Neuronal stem cell (in vitro differentiated cells): ENCODE measurements at places on chromosomes 6 and 20.

- no peak for DNase-seq
Observed at GRCh38 chr6:8057263-8057662, 6.9 kb downstream of the BLOC1S5 start.

GRCh38 chr6:99967052-99967451, 27.0 kb downstream of the MCHR2 start:
- DNase-seq = no peak

DNA sequence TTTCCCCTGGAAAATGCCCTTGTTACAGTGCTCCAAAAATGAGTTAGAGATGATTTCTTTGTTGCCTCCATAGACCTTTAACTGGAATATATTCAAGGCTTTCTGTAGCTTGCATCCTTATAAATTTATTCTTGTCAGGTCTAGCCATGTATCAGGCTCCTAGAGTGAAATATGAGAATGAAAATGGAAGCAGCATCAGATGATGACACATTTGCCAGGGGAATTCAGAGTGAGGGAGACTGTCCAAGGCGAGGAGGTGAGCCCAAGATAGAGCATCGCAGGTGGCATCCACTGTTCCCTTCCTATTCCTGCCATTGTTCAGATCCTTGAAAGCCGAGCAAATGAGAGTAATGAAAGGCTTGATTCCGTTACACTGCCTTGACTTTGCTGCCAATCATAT, 386.8 kb downstream of the SAMD5 start:
- no peak for DNase-seq

DNA sequence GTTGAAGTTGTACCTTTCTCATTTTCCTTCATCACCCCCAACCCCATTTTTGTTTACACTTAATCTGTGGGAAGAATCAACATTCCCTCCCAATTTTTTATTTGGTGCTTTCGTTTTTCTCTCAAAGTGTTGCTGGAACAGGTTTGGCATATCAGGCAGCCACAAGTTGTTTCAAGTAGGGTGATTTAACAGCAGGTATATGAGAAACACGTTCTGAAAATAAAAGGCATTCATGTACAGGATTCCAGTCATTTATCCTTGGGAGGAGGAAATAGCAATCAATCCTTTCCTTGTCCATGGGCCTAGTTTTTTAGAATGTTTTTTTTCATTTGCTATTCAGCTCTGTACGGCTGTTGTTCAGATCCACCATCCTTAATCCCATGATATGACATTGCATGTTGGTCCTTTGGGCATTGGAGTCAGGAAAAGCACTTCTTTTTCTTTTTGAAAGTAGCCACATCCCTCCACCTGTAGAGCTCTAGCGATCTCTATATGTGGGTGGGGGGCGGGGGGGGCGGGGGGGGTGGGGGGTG, 120.2 kb downstream of the JARID2 start:
- DNase-seq = no peak

GRCh38 chr6:137894779-137895385, 27.8 kb downstream of the TNFAIP3 start:
- no peak for DNase-seq

GRCh38 chr20:19298652-19299051, 86.2 kb downstream of the SLC24A3 start:
- DNase-seq = no peak

GRCh38 chr20:62910217-62910766, 16.0 kb downstream of the DIDO1 start:
- DNase-seq = no peak

DNA sequence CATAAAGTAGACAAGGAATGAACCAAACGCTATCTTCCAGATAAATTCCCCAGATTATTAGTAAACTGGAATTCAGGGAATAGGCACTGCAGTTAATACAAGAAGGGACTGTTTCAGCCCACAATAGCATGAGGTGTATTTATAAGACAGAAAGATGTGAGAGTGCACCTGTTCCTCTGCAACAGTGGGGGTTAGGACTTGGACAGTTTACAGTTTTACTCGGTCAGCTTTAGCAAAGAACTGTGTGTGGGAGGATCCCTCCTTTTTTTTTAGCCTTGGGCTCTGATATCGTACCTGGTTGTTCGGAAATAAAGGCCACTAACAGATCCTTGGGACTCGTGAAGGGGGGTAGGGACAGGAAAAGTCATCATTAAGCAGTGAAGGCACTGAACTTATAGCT, 2.0 kb upstream of the MYLIP start:
- DNase-seq = no peak

- peak; percentile 66 for DNase-seq
Observed at GRCh38 chr20:33900521-33901131, 89.5 kb downstream of the CHMP4B start.

GRCh38 chr6:134675110-134676054, 274.5 kb downstream of the ALDH8A1 start:
- no peak for DNase-seq

GRCh38 chr6:142301651-142302391, at the start of gene ADGRG6:
Gene ADGRG6, plus strand, starts transcription at chr6:142302007. Its CDS starts 323 bp downstream, at chr6:142302330.
- DNase-seq = peak; percentile 57

DNA sequence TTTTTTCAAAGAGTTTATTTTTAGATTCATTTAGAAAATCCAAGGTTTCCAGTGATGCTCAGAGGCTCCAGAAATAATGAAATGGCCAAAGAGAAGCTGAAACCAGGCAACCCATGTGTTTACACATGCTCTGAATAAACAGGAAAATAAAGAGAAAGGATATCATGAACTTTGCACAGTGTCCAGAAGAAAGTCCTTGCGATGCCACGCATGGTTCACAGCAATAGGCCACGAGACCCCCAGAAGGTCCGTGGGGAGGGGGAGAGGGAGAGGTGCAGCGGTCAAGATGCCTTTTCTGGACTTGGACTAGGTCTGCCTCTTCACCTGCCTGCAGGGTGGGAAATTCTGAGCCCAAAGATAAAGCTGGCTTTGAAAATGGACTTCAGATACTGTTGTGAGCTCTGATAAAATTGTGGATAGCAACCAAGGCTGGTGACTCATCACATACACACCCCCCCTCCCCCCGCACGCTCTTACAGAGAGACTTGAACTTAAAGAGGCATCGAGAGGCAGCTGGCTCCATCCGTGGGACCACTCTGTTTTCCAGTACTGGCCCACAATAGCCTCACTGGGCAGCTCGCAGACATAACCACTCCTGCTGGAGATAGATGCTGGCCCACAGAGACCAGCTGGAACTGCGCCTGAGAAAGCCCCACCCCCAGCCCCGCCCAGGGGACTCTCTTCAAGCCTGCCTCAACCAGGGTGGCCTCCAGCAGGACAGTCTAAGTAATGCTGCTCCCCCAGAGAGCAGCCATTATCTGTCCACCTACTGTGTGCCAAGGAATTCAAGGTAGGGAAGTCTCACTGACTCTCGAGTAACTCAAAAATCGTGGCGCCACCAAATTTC, 21.2 kb upstream of the NFATC2 start:
- no peak for DNase-seq

- DNase-seq = no peak
Observed at GRCh38 chr20:46324960-46325703, 16.8 kb upstream of the CDH22 start.

GRCh38 chr20:58744836-58745235, 52.2 kb downstream of the NPEPL1 start:
- DNase-seq = no peak

- no peak for DNase-seq
Observed at GRCh38 chr6:31681135-31681671, 336 bp upstream of the LY6G5C start.

- DNase-seq = no peak
Observed at GRCh38 chr6:98498144-98498775, 336.1 kb upstream of the POU3F2 start.

GRCh38 chr6:161232010-161232409, 41.9 kb downstream of the AGPAT4 start:
- no peak for DNase-seq

DNA sequence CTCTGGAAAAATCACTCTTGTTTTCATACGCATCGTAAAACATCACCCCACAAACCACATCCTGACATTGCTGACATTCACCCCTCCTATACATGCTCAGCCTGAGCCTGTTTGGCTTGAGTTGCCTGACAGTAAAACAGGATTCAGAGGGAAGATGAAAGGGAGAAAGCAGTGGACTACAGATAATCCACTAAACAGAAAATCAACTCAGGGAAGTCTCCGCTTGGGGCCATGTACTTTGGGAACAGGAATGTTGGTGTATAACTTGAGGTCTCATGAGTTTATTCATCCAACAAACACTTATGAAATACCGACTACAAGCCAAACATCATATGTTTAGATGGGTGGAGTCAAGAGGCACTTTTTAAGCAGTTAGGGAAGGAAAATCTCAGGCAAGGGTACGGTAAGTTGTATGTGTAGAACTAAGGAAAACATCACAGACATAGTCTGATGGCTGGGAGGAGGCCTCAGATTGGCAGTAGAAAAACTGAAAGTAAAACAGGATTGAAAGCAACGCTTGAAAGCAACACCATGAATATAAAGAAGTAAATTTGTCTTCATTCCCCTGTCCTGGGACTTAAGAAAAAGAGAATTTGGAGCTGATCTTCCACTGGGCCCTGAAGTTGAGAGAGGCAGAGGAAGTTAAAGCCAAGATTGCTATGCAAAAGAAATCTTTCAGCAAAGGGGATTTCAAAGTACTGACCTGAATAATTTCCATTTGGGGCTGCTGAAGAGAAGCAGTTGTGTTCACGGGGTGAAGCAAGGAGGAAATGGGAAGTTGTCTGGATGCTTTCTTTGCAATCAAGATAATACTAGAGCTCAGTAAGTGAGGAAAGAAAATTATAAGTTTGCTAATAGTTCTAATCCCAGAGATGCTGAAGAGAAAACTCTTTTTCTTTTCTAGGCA, 28.8 kb downstream of the PDE7B start:
- no peak for DNase-seq

DNA sequence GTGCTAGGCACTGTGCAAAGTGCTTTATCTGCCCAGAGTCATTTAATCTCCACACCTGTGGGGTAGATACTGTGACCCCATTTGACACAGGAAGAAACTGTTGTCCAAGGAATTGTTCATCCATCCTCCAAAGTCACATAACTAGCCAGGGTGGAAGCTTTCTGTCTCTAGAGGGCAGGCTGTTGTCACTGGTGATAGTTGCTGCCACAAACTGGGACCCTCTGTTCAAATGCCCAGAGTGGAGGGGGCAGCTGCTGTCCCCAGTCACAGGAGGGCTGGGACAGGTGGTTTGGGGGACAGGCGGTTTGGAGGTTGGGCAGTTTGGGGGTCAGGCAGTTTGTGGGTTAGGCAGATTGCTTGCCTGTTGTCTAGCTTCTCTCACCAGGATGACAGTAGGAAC, 16.1 kb upstream of the TMEM242 start:
- DNase-seq = no peak

DNA sequence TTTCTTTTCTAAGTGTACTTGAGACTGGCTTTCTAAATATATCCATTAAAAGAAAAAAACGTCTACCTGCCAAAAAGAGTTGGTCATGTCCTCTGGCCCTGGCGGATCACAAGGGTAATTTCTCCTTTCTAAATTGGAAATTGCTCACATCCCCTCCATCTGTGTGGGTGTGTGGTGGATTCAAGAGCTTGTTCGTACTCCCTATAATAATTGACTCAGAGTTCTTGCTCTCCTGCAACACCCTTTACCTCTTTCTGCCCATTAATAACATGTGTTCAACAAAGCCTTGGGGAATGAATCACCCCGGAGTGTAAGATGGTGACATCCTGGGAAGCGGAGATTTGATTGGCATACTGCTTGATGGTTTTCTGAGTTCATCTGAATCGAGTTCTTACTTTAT, 263.8 kb downstream of the ALDH8A1 start:
- DNase-seq = no peak

DNA sequence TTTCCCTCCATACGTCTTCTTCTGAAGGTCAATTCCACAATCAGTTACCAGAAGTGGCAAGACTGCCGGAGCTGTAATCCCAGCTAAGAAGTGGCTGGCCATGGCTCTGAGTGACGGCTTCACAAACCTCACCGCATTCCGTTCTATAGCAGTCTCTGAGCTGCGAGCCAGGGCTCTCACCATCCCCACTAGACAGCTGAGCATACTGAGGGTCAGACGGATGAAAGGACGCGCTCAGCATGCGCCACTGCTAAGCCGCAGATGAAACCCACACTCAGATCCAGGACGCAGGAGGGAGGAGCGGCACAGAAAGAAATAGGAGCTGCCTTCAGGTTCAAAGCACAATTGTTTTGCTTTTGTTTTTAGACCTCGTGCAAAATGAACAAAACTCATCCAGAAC, 97.9 kb downstream of the ANKRD60 start:
- peak; percentile 20 for DNase-seq

DNA sequence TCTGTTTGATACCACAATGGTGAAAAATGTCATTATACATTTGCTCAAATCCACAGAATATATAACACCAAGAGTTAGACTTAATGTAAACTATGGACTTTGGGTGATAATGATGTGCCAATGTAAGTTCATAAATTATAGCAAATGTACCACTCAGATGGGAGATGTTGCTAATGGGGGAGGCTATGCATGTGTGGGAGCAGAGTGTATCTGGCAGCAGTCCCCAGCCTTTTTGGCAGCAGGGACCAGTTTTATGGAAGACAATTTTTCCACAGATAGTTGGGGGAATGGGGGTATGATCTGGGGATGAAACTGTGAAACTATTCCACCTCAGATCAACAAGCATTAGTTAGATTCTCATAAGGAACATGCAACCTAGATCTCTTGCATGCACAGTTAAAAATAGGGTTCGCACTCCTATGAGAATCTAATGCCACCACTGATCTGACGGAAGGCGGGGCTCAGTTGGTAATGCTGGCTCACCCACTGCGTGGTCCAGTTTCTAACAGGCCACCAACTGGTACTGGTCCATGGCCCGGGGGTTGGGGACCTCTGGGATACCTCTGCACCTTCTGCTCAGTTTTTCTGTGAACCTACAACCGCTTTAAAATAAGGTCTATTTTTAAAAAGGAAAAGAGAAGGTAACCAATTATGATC, 8.0 kb downstream of the HLA-DQA1 start:
- DNase-seq = no peak

DNA sequence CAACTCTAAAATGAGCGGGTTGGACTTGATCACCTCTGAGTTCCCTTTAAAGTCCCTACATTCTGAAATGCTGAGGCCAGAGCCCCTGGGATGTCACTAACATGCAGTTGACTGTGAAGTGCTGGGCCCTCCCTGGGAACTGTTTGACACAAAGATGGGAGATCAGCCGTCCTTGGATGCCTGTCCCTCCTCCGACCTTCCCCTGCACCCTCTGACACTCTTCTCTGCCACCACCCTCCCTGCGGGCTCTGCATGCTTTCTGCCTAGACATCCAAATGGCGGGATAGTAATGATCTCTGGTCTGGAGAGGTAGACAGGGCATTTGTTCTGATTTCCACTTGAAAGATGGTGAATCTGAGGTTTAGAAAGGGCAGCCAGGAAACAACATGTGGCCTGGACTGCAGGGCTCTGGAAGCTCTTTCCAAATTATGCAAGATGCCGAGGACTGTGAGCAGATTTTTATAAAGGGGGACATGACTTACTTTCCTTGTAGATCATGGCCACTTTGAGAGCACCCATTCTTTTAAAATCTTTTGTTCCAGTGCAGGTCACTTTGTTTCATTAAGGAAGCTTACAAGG, 113.2 kb downstream of the ZDHHC14 start:
- no peak for DNase-seq

- DNase-seq = no peak
Observed at GRCh38 chr6:108609276-108609769, 48.6 kb downstream of the FOXO3 start.

DNA sequence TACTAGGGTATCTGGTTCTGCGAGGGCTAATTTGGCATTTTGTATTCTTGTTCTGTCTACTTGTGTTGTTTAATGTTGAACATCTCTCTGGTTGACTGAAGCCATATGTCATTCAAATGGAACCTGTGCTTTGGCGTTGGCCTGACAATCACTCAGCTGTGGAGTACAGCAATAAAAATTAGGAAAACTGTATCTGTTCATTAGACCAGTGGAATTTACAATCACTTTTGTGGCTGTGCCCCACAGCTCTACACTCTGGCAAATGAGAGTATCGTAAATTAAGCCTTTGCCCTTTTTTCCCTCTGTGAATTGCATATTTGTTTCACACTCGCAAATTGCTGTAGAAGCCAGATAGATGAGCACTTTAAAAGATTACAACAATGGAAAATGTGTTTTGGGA, 102.0 kb downstream of the ARID1B start:
- DNase-seq = no peak
